ENCODE measurements at places on chromosomes 7 and 10.
A peak's percentile ranks its signal among the peaks of the same experiment; 100 is the strongest.

GRCh38 chr10:49394933-49395740 lies 752 bp downstream of the DRGX start:
- DNase-seq = no peak

- DNase-seq = no peak
These were observed 167.1 kb upstream of the INHBA start for GRCh38 chr7:41869997-41870396.

GRCh38 chr10:96470116-96470743 lies 43.5 kb downstream of the TLL2 start:
- peak; percentile 37 for DNase-seq

GRCh38 chr7:32241636-32242035 lies 171.4 kb upstream of the PDE1C start:
- no peak for DNase-seq

DNA sequence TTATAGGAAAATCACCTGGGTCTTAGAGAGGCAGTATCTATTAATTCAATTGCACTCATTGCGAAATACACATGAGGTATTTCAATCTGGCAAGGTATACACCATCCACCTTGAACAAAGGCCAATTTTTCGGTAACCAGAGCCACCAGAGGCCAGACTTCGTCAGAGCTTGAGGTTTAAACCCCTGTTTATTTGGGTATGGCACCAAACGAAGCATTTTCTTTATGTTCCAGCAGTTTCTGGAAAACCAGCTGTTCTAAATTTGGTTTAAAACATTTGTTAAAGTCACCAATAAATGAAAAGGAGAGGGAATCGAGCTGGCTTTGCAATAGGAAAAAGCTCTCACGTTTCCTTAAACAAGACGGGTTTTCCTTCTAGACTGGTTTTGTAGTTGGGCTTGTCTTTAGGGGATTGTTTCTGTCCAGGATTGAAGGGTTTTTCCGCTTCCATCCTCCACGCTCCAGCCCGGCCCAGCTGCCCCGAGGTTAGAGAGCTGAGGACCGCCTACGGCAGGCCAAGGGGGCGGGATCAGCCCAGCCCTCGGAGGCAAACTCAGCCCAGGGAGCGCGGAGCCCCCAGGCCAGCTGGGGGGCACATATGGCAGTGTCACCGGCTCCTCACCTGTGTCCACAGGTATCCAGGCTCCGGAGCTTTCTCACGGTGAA lies 539.4 kb upstream of the MGMT start:
- DNase-seq = no peak

- DNase-seq = no peak
These were observed 121.3 kb downstream of the PPP1R3A start for GRCh38 chr7:113797420-113798010.

DNA sequence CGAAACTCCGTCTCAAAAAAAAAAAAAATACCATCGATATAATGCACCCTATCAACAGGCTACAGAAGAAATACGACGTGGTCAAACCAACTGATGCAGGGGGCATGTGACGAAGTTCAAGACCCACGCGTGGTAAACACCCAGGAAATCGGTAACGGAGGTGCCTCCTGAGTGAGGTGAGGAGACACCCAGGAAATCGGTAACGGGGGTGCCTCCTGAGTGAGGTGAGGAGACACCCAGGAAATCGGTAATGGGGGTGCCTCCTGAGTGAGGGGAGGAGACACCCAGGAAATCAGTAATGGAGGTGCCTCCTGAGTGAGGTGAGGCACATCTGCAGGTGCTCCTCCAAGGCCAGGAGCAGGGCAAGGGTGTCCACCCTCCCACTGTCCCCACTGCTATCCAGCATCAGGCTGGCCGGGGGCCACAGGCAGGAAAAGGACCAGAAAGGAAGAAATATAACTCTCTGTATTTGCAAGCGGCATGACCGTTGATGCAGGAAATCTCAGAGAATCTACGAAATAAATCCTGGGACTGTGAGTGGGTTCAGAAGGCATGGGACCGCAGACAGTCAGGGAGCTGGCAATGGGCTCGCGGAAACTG lies 10.7 kb upstream of the GPR146 start:
- no peak for DNase-seq

DNA sequence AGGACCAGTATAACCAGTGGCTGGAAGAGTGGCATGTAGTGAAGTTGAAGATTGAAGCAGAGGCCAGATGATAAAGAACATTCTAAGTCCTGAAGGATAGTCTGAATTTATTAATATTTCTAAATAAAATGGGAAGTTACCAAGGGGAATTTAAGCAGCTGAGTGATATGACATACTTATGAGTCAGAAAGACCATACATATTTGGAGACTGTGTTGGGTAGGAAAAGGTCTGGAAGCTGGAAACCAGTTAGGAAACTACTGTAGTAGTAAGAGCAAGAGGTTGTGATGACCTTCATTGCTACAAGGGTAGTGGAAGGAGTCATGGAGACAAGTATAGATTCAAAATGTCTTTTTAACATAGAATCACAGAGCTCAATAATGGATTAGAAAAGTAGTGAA lies 752.3 kb downstream of the SUGCT start:
- no peak for DNase-seq

DNA sequence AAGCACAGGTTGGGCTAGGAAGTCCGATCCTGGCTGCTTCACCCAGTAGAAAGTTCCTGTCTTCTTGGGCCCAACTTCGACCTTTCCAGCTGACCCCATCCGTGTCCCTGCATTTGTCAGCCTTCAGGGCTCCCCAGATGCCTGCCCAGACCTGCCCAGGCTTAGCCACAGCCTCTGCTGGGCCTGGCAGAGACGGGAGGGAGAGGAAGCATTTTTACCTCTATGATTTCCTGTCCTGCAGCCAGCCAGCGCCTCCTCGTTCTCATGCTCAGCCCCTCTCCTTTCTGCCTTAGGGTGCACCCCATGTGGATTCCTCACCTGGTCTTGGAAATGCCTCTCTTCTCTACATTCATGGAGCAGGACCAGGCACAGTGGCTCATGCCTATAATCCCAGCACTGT lies 3.7 kb downstream of the METTL27 start:
- DNase-seq = no peak

DNA sequence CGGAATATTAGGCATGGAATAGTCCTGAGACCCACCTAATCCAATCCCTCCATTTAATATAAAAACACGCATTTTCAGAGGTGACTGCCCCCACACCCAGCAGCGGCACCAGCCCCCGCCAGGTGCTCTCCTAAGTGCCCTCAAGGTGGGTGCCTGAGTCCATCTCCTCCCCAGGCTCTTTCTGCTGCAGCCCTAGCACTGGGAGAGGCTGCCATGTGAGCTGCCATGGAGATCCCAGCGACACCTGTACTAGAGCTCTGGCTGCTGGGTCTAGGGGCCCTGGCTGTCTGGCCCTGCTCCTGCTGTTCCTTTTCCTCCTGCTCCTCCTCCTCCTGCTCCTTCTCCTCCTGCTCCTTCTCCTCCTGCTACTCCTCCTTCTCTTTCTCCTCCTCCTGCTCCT lies 191.1 kb upstream of the BMPER start:
- no peak for DNase-seq

- DNase-seq = no peak
These were observed 485.0 kb upstream of the MGMT start for GRCh38 chr10:128981881-128982615.

GRCh38 chr10:105598207-105598606 lies 957.1 kb downstream of the SORCS3 start:
- DNase-seq = no peak

- DNase-seq = no peak
These were observed 852.7 kb upstream of the PHF14 start for GRCh38 chr7:10120936-10121335.

- no peak for DNase-seq
These were observed 110.3 kb upstream of the SP8 start for GRCh38 chr7:20896996-20897395.

DNA sequence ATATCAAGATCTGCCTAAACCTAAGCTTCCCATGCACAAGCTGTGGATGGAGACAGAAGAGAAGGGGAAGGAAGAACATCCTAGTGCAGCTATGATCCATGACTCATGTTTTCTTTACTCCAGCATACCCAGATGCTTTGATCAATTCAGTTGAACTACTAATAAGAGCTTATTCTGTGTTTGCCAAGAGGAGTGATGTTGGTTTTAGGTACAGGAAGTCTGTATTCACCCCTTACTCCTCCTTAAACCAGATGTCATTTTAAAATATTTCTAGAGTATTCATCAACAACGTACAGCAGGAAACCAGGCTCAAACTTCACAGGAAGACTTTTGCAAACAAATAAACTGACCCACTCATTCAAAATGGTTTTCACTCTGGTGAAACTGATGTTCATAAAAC lies 29.2 kb downstream of the PANK1 start:
- no peak for DNase-seq

- no peak for DNase-seq
These were observed 159.9 kb downstream of the MGMT start for GRCh38 chr10:129626796-129627435.

- DNase-seq = no peak
These were observed 33.9 kb downstream of the VWDE start for GRCh38 chr7:12369756-12370155.

DNA sequence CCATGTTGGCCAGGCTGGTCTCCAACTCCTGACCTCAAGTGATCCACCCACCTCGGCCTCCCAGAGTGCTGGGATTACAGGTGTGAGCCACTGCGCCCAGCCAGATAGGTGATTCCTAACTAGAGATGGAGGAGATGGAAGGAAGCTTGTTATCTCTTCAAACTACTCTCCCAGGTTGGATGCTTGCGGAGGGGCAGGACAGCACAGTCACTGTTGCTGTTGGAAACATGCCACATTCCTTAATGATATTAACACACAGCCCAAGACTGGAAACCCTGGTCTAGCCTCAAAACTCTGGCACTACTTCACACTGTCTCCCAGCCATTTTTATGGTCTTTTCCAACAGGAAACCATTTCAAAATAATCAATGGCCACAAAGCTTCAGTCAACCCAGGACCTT lies 468.8 kb upstream of the NRP1 start:
- no peak for DNase-seq

DNA sequence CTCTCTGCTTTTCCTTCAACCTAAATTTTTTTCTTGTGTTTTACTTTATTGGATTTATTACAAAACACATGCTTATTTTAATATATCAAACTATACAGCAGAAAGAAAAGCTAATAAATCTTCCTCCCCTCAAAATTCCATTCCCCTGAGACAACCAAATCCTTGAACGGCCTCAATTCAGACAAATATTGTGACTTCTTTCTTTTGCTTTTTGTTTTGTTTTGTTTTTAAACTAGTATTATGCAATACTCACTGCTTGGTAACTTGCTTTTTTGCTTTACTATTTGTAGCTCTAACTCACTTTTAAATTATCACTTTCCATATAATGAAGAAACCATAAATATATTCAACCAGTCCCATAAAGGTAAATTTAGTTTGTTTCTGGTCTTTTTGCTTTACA lies 59.4 kb upstream of the CDK1 start:
- no peak for DNase-seq

DNA sequence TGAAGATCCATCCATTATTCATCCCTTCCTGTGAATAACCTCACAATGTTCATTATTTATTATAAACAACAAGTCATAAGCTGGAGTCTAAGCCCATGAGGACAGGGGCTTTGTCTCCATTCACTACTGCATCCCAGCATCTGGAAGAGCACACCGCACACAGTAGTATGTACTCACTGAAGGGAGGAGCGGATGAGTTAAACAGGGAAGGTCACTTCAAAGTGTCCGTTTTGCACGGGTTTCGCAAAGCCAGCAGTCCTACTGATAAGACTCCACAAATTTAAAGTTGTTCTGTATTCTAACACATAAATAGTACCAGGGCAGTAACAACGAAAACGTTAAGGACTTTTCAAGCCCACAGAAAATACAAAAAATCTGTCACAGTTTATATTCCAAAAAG lies 167.9 kb downstream of the PARD3 start:
- no peak for DNase-seq

DNA sequence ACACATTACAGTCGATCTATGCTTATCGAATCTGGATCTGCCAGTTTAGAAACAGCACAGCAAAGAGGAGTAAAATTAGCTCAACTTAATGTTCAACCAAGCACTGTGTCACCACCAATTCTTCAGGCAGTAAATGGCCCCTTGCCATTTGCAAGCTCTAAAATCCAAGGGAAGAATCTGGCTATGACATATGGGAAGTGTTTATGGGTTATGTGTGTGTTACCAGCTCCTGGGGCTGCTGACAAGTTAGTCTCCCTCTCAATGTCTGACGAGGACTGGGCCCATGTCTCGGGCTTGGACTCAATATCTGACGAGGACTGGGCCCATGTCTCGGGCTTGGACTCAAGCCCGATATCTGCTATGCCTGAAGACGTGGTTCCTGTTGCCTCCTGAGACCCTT lies 5.7 kb upstream of the ITIH2 start:
- DNase-seq = no peak

DNA sequence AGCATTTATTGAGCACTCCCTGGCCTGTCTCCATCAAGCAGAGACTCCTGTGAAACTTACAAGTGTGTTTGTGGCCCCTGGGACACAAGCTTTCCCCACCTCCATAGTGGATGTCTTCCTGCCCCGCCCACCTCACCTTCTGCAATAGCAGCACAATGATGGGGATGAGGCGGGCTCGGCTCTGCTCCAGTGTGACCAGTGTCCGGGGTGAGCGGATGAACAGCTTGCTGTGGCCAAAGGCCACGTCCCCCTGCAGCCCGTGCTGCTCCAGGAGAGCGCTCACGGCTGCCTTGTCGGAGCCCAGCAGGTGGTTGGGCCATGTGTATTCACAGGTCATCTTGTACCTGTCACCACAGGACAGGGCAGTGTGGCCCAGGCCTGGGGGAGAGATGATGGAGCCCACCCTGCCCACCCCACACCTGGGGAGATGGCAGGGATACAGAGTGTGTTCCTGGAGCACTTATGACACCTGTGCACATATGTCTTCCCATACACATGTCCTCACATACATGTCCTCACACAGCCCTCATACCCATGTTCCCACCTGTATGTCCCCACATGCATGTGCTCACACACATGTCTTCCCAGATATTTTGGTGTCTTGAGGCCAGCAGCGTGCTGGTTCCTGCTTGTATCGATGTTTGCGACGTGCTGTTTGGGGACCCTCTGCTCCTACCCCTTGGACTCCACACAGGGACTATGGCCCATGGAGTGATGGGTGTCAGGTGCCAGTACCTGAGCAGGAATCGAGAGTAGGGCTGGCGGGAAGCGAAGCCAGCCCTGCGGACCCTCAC lies 12.7 kb downstream of the MYO1G start:
- no peak for DNase-seq

DNA sequence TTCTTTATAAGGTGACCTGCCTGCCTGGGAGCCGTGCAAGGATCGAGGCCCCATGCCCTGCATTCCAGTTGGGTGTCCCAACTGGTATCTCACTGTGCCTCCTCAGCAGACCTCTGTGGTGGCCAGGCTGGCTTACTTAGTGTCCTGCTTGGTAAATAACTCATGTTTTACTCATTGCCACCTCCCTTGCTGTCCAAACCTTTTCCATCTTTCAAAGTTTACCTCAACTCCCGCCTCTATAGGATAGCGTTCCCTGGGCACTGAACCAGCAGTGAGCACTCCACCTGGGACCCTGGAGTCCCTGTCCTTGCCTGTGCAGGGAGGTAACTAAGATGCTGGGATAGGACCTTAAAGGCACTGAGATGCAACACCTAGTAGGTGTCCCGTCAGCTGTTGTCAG lies 33.6 kb downstream of the SLC18A2 start:
- DNase-seq = no peak

Measured in caudate nucleus (tissue), 63 donors.